ENCODE measurements at places on chromosomes 16 and 17.

- no peak for DNase-seq
These were observed 9.2 kb downstream of the QPRT start for GRCh38 chr16:29688172-29688571.

- DNase-seq = no peak
These were observed 578.1 kb downstream of the KCNJ18 start for GRCh38 chr17:22270381-22270780.

DNA sequence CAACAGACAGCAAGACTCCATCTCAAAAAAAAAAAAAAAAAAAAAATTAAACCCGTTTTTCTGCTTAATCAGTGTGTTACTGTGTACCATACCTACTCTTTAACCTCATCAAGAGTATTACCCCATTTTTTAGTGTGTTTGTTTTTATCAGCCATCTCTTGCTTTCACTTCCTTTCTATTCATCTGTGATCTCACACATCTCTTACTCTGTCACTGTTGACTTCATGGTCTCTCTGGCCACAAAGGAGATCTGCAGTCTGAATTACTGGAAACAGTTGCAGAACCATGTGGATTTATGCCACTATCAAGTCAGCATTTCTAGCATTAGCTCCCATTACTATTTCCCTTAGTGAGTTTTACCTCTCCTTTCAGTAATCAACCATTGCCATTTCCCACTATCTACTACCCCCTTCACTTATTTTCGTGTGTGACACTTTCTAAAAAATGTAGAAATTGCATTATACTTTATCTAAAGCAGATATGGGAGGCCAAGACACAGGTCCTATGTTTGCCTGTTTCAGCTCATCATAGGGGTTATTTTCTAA lies 20.1 kb downstream of the NDEL1 start:
- no peak for DNase-seq

DNA sequence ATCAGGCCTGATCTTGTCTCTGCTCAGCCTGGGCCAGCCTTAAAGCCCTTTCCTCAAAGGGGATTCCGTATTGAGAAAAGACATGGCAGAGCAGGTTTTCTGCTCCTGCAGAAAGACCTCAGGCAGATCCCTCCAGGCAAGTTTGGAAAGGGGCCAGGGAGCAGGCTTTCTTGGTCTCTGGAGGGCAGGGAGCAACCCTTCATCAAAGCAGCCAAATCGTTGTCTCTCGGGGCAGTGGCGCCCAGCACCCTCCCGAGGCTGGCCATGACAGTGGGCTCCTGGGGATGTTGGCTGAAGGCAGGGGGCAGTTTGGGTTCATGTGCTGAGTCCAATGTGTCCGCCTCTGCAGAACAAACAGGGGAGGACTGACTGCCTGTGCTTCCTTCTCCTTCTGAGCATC lies 168.4 kb upstream of the WSCD1 start:
- no peak for DNase-seq

DNA sequence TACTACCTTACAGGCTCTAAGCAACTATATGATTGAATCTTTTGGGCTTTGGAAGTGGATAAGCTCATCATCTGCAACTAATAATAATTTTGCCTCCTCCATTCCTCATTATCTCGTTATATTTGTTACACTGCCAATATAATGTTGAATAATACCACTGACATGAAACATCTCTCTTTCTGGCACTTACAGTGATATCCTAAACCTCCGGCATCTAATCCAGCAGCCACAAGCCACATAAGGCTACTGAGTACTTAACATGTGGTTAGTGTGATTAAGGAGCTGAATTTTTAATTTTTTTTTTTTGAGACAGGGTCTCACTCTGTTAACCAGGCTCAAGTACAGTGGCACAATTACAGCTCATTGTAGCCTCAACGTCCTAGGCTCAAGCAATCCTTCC lies 9.6 kb downstream of the CDC42EP4 start:
- no peak for DNase-seq

- no peak for DNase-seq
These were observed 73.0 kb upstream of the CNTNAP4 start for GRCh38 chr16:76204249-76204648.

DNA sequence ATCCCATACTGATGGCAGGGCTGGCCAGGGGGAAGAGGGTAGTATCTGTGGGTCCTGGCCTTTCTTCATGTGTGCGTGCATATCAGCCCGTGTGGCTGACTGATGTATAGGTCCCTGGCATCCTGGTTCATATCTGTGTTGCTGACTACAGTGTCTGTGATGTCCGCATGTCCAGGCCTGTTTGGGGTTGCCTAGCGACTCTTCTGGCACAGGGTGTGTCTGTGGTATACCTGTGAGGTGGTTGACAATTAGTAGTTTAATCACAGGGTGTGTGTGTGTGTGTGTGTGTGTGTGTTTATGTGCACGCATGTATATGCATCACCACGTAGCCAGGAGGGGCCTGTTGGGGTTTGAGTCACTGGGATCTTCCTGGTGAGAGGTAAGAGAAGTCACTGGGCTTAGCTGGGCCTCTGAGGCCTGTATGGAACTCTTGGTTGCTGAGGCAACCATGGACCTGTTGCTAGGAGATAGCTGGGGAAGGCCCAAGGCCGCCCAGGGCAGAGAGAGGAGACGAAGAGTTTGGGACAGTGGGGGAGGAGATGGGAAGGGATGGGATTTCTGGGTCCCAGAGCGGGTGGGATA lies 603 bp upstream of the TMEM95 start:
- no peak for DNase-seq

DNA sequence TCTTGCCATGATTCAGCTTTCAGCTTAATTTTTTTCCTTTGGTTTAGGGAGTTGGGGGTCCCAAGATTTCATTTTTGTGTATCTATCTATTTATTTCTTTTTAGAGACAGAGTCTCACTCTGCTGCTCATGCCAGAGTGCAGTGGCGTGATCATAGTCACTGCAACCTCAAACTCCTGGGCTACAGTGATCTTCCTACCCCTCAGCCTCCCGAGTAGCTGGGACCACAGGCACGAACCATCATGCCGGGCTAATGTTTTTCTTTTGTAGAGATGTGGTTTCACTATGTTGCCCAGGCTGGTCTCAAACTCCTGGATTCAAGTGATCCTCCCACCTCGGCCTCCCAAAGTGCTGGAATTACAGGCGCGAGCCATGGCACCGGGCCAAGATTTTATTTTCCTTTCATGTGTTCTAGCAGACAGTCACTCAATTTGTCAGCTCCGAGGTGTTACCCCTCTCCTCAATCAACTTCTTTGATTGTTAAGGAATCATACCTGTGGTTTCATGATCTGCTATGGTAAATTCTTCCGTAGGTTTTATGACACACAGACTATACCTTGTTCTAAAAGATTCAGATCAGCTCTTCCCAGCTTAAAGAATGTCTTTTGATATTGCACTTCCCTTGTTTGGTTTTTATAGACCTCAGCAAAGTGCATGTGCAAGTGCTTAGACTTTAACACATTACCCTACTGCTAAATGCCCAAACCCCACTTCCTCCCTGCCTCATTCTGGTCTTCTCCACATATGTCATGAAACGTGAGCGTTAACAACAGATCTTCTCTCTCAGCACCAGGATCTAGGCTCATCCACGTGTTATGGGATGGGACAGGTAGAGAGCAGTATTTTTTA lies 13.0 kb downstream of the UNC45B start:
- DNase-seq = no peak

- DNase-seq = no peak
These were observed 34.1 kb downstream of the NME2 start for GRCh38 chr17:51200295-51200694.

- no peak for DNase-seq
These were observed 33.2 kb upstream of the RPH3AL start for GRCh38 chr17:385836-386140.

GRCh38 chr17:44848257-44848795 lies 643 bp downstream of the HIGD1B start:
- DNase-seq = no peak

DNA sequence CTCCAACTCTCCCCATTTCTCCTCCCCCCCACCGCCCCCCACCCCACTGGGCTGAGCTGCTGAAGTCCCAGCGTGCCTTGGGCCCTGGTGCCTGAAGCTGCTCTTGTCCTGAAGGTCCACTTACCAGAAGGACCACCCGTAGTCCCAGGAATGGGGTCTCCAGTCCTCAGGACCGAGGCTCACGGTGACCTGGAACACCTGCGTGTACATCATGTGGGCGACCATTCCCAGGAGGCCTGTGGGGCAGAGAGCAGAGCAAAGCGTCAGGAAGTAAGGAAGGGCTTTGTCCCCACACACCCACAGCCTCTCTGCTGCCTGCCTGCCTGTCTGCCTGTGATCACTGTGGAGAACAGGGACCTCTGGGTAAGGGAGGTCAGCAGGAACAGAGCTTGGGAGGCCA lies 218.7 kb downstream of the GSG1L start:
- no peak for DNase-seq

DNA sequence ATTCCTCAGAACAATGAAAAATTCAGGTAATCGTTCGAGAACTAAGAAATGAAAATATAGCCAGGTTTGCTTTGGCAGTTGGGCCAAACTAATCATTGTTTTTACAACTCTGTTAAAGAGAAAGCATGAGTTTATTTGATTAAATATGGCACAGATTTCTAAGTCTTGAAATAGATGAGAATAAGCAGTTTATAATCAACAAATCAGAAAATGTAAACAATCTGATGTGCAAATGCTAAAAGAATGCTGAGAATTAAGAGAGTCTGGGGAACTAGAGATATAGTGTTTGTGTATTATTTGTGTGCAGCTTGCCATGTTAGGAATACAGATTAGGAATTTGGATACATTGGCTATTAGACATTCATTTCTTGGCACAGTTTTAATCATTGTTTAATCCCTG lies 212.5 kb downstream of the TANC2 start:
- no peak for DNase-seq

DNA sequence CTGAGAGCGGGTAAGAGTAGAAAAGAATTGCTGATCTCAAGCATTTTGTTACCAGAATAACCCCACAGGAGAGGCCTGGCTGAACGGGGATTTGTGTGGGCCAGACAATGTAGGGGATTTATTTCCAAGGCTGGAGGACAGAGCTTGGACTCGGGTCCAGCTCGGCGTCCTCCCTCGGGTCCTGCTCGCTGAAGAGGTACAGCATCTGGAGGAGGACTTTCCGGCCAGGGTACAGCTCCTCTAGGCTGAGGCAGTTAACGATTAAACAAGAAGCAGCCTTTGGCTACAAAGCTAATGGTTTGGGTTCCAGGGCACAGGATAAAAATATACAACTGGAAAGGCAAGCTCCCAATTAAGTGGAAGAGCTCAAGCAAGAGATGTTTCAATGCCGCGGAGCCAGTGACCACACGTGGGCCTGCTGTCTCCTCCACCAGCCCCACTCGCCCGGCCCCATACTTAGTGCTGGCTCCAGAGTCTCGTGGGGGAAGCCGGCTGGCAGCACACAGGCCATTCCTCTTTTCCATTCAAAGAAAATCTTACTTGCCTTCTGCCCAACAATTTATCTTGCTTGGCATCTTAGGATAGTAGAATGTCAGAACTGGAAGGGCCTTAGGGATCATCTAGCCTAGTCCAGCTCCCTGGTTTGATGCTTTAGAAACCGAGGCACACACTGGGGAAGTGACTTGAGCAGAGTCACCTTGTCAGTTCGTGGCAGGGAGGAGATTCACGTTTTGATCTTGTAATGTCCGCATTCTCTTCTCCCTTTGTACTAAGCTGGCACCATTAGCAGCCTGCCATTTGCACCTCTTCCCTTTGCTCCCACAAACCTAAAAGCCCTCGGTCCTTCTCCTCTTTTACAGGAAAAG lies 85.9 kb upstream of the TBX2 start:
- no peak for DNase-seq

DNA sequence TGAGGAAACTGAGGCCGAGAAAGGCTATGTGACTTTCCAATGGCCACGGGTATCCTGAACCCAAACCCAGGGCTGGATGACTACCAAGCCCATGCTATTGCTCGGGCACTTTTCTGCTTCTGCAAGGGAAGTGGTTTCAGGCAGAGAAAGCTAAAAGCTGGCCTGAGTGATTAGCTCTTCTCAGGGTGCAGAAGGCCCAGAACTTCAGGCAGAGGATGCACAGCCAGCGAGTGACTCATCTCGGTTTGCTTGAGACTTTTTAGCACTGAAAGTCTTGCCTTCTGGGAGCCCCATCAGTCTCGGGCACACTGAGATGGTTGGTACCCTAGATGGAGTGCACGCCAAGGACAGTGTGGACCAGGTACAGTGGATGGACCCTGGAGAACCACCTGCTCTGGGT lies 129.5 kb upstream of the SDK2 start:
- no peak for DNase-seq

- DNase-seq = no peak
These were observed 15.5 kb downstream of the CPD start for GRCh38 chr17:30393911-30394867.

DNA sequence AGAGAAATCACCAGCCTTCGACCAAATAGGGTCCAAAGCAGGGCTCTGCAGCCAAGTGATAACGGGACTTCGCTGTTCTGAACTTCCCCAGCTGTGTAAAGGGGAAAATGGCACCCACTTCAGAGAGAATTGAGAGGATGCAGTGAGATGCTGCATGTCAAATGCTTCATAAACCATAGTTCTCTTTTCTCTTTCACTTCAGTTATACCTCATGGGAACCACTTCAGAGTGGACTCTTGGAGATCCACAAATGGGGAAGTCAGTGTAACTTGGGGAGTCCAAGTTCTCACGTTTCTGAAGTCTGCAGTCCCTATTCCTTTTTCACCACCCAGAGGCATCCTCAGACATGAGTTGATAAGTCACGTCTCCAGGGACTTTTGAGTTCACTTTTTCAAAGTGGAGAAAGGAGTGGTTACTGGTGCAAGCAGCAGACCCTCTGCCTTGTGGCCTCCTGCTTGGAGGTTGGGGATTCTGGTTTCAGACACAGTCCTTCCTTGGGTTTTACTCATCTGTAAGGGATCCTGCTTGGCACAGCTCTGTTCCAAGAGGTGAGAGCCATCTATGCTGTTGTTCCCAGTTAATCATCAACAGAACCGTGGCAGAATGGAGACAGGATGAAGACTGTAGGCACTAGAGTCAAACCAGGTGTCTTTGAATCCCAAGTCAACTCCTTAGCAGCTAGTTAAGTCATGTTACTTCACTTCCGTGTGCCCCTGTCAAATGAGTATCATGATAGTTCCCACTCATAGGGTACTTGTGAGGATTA lies 123.4 kb upstream of the NOL11 start:
- no peak for DNase-seq

GRCh38 chr16:75433732-75434413 lies 570 bp upstream of the CFDP1 start:
- no peak for DNase-seq

GRCh38 chr16:77581706-77582105 lies 140.6 kb upstream of the NUDT7 start:
- DNase-seq = no peak

DNA sequence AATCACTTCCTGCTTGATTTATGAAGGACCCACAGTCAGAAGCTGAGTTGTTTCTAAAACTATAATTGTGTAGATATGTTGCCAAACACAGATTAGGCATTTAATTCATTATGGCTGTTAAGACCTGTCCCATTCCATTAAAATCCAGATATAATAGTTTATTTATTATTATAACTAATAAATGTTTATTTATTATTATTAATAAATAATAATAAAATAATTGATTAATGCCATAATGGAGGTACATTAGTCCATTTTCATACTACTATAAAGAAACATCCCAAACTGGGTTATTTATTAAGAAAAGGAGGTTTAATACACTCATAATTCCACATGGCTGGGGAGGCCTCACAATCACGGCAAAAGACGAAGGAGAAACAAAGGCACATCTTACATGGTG lies 1240.9 kb downstream of the CDH11 start:
- DNase-seq = no peak

Data from stimulated activated CD8-positive, alpha-beta memory T cell treated with anti-CD3 and anti-CD28 coated beads, Interleukin-12 subunit alpha, Interleukin-12 subunit beta, amount 100 ng/mL, for 4 hours (primary cell).